ENCODE measurements at places on chromosomes 1 and 21. TPM values are rescaled to one million over a fixed set of nuclear protein-coding genes. Genes with fewer than 3 reads are reported as not detected.

Gene CASQ1
- not detected for total RNA-seq

Gene PEA15
- total RNA-seq = 37.5 TPM

Gene CXADR
- total RNA-seq = 11.7 TPM

Gene IL12RB2
- 1.1 TPM for total RNA-seq

Gene FAAH
- total RNA-seq = 11.6 TPM

Measured in hair follicular keratinocyte (primary cell).